ENCODE measurements at places on chromosomes 5 and 9. TPM values are rescaled to one million over a fixed set of nuclear protein-coding genes. Genes with fewer than 3 reads are reported as not detected.

PAPPA gene
- 0.13 TPM for total RNA-seq

PLPPR1 gene
- 1.1 TPM for total RNA-seq

VAV2 gene
- 15.0 TPM for total RNA-seq

EQTN gene
- not detected for total RNA-seq

All from thoracic aorta endothelial cell (primary cell).